Cortex of kidney (tissue), 1 donor: ENCODE measurements at places on chromosomes 2 and 18.

DNA sequence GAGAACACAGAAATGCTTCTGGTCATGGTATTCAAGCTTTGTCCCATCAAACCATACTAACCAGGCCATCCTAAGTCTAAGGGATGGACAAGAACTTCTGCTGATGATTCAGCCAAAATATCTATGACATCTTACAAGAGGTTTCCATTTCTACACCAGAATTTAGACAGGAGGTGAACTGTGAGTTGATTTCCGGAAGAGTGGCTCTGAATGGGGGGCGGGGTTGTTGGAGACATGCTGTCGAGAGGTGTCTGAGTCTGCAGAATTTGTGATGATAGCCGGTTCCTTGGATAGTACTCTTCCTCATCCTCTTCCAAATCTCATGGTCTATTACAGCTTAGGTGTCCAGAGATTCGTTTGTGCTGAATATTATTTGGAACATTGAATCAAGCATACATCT, 408.7 kb upstream of the TCF4 start:
- DNase-seq = no peak

GRCh38 chr2:162720559-162721271, 117.9 kb downstream of the KCNH7 start:
- DNase-seq = no peak

DNA sequence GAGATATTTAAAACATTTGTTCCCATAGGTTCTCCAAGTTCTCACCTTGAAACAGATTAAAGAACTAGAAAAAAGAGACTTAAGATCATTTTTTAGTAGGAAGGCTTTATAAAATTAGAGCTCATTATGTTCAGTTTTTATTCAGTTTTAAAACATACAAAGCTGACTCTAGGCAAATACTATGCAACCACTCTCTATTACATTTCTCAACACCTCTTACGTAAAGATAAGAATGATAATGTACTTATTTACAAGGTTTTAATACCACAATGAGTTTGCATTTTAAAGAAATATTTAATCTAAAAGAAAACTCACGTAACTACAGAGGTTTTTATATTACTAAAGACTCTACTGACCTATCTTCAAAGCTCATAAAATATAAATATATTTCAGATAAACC, 68.8 kb downstream of the TMEM131 start:
- DNase-seq = no peak

DNA sequence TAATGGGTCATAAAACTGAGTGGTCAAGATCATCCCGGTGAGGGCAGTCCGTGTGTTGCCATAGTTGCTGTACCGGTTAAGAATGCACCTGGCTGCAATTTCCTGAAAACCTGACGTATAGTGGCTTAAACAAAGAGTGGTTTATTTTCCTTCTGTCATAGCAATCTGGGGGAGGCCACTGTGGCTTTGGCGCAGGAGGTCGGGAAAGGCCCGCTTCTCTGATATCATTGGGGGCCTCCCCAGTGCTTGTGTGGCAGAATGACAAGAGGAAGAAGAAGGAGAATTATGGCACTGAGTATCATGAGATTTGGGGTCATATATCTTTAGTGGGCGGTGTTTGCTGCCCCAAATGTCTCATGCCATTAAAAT, 4.4 kb downstream of the C2orf92 start:
- no peak for DNase-seq

- DNase-seq = no peak
These were observed 43.9 kb upstream of the RAB11FIP5 start for GRCh38 chr2:73156539-73157124.

GRCh38 chr2:86042256-86043168, 63.2 kb downstream of the POLR1A start:
- DNase-seq = no peak

- DNase-seq = no peak
These were observed 227.1 kb downstream of the RAB3GAP1 start for GRCh38 chr2:135279209-135279608.

DNA sequence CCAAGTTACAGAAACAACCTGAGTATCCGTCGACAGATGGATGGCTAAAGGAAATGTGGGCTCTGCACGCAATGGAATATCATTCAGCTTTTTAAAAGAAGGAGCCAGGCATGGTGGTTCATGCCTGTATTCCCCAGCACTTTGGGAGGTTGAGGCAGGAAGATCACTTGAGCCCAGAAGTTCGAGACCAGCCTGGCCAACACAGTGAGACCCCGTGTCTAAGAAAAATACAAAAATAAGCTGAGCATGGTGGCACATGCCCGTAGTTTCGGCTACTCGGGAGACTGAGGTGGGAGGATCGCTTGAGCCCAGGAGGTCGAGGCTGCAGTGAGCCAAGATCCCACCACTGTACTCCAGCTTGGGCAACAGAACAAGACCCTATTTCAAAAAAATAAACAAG, 34.3 kb downstream of the TCF7L1 start:
- no peak for DNase-seq

GRCh38 chr2:67952066-67952465, 110.7 kb downstream of the C1D start:
- no peak for DNase-seq

GRCh38 chr2:148817210-148817708, 57.8 kb upstream of the KIF5C start:
- no peak for DNase-seq

- no peak for DNase-seq
These were observed 38.3 kb upstream of the SMAD2 start for GRCh38 chr18:47968721-47969120.

DNA sequence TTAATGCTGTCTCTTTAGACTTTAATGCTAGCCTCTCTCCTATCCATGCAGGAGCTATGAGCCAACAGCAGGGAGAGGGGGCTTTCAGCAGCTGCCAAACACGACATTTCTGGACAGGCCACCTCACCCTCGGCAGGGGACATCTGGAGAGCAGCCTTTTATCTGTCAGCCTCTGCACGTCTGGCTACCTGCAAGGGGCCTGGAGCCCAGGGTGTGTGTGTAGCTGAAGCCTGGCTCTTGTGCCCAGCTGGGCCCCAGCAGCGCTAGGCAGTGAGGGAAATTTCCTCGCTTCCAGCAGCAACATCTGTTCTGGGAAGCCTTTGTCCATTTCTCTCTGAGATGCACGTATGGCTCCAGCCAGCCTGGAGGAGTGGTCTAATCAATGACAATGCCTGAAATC, 728.7 kb upstream of the ID2 start:
- DNase-seq = no peak

- DNase-seq = no peak
These were observed 208.5 kb downstream of the TFCP2L1 start for GRCh38 chr2:121076498-121076820.

GRCh38 chr2:168189835-168190569, 57.4 kb downstream of the STK39 start:
- no peak for DNase-seq

DNA sequence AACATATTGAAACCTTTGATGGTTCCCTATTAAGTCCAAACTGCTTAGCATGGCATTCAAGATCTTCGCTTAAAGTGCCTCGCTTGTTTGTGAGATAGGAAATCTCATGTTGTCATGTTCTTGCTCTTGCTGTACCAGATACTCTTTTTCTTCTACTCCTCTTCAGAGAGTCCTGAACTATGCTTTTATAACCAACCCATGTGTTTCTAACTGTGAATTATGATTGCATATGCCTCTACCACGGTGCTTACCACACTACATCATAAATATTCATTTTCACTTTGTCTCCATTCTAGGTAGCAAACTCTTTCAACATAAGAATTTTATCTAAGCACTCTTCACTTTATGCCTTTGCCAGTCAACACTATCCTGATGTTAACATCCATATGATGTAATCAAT, 23.6 kb downstream of the STAT4 start:
- DNase-seq = no peak

- no peak for DNase-seq
These were observed 116.5 kb upstream of the FOSL2 start for GRCh38 chr2:28276076-28276618.

DNA sequence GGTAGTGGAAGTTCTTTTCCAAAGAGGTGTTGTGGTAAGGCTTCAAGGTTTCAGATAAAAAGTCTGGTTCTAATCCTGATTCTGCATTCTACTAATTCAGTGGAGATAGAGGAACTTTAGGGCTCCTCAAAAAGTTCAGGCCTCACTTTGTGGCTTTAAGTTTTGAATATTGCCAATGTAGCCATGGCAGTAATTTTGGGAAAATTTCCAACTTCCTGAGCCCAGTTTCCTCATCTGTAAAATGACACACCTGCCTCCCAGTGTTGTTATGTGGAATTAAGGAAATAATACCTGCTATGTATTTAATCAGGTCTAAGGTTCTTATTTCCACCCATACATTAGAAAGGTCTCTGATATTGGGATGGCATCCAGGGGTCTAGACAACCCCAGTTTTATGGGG, 147.6 kb upstream of the ITGA6 start:
- no peak for DNase-seq

- DNase-seq = no peak
These were observed 1242.3 kb upstream of the CELF4 start for GRCh38 chr18:38807915-38808314.

- no peak for DNase-seq
These were observed 41.7 kb downstream of the POLR1A start for GRCh38 chr2:86064006-86064405.

- no peak for DNase-seq
These were observed 21.4 kb downstream of the GRHL1 start for GRCh38 chr2:9972621-9973479.

- no peak for DNase-seq
These were observed 53.2 kb upstream of the GPR45 start for GRCh38 chr2:105188343-105188742.

DNA sequence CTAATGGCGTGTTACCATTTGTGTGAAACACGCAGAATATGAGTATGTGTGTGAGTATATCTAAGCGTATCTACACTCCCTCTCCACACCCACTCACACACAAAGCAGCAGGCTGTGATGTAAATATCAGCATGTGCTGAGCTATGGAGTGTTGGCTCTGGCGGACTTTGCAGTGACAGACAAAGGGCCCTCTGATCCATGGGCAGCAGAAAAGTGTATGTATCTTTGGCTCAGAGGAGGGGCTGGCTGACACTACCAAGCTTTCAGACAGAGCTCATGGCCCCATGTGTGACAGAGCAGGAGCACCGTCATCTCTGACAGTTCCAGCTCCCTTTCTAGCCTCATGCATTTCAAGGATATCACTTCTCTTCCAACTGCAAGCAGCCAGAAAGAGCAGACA, 57.2 kb upstream of the ASB18 start:
- no peak for DNase-seq

GRCh38 chr2:75641587-75641986, 5.0 kb upstream of the MRPL19 start:
- DNase-seq = no peak

GRCh38 chr2:8003462-8004075, 678.3 kb upstream of the ID2 start:
- DNase-seq = no peak

DNA sequence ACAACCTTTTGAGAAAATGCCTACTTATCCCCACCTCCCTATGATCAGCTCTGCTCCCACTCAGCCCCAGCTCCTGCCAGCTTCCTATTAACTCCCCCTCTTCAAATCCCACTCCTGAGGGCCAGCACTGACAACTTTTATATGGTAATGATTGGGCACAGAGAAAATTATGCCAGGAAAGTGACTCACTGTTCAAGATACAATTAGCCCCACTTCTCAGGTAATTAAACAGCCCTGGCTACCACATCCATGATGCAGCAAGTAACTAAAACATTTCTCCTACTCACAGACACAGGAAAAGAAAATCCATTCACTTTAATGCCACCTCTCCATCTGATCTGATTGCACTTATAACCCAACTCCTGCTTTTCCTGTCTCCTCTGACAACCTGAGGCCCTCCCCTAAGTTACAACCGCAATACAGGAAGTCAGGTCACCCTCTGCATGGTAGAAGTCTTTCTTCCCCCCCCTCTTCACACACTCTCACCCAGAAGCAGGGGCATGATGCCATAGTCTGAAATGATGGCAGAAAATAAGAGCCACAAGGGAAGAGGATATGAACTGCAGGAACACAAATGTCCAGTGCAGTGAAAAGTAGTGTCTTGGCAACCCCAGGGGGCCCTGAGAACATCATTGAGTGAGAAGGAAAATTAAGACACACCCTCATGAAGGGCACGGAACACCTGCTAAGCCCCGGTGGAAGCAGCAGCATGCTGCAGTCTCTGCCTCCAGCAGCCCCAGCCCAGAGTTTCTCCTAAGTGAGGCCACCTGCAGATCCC, 54.4 kb downstream of the STK39 start:
- no peak for DNase-seq

DNA sequence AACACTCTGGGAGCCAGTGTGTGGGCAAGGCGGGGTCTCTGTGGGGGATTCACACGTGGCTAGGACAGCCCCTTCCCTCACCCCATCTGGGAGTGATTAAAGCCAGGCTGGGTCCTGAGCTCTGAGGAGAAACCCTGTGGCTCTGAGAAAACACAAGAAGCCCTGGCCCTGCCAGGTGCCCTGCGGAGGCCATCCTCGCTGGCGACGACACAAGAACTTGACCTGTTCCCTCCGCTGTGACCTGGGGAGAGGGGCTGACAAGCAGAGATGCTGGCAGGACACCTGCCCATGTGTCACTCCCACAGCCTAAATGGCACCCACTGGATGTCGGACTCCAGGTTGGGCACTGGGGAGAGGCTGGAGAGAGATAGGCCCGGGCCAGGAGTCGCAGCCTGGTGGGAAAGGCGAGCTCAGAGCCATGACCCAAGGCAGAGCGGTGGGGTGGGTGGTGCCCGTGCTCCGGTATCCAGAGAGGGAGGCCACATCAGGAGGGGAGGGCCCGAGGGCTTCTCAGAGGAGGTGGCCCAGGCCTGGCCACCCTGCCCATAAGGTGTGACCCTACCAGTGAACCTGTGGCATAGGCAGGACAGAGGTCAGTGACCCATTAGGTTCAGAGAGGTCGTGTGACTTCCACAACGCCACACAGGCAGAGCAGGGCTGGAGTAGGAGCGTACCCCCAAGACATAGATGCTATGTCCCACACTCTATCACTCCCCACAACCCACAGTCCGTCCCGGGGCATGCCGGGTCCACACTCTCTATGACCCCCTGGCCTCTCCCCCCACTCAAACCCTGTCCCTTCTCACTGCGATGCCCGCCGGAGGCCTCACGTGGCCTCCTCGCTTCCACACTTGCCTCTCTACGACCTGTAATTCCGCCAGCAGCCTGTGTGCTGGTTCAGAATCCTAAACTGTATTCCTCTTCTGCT, 59.4 kb upstream of the HPCAL1 start:
- DNase-seq = no peak
